Right lung (tissue), 10 donors: ENCODE measurements at places on chromosomes 4 and X.

DNA sequence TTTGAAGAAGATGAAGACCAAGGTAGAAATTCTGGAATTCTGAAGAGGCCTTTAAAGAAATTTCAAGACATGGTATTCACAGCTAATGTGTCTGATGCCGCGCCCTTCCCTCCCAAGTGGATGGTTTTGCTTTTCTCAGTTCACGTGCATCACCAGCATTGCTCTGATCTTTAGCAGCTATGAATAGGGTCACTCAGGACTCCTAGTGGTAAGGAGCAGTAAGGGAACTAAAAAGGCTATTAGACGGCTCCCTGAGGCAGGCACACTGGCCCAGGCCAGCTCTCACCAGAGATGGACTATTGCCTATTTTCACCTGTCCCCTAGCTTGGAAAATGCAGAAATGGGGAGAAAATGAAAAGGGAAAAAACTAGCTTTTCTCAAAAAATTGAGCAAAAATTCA is 447.5 kb upstream of the RASGEF1B start:
- no peak for DNase-seq

GRCh38 chrX:95764972-95765451 is 919.6 kb upstream of the DIAPH2 start:
- peak; percentile 47 for DNase-seq

DNA sequence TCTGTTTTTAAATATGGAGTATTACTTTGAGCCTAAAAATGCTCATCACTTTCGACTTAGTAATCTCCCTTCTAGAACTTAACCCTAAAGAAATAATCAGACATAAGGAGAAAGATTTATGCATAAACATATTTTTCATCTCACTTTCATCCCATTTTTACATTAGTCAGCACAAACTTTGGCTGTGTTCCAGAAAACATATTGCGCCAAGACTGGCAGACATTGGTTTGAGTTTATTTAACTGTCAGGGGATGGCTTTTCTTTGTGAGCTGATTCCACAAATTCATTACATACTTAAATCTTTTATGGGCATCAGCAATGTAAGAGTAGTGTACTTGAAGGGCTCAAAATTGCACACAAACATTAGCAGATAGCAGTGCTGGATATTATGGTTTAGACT is 23.7 kb downstream of the MAOA start:
- DNase-seq: no peak

DNA sequence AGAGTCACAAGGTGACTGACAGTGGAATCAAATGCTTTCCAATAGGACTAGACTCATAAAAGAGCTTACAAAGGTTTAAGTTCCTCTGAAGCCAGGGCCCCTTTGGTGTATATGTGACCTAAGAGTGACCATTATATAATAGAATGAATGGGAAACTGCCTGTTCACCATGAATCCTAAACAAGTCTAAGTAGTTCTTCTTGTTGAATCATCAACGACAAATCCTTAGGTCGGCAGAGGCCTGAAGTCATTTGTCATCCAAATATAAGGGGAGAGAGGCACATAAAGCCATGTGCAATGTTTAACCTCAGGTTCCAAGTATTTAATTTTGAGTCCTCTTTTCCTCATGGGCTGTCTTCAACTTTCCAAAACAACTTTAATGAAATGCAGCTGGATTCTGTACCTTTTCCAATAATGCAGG is 122.4 kb downstream of the RASL11B start:
- no peak for DNase-seq

DNA sequence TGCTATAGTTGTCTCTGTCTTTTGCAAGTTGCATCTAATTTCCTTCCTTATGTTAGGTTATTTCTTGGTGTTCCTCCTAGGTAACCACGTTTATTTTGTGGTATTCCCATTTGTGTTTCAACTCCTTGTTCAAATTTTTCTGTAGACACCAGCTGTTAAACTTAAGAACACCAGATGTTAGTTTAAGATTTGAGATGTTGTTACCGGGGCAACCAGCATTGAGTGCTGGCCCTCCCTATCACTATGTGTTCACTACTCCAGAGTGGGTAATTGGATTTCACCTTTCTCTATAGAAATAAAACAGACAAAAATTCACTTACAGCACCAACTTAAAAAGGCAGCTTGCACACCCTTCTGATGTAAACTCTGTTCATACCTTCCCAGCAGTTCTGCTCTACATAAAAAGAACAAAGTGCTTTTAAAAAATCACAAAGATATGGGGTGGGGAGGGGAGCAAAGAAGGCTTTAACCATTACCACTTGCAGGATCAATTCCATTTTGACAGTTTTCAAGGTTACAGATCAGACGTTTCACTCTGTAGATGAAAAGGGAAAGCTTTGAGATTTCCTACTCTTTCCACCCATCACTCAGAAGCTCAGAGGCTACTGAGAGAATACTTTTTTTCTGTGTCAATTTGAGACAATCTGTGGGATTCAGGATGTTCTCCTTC is 82.9 kb downstream of the DKK2 start:
- DNase-seq: no peak
